Activated CD4-positive, alpha-beta T cell treated with anti-CD3 and anti-CD28 coated beads, Interleukin-2, amount 50 U/mL, for 1 hour (primary cell): ENCODE measurements at places on chromosomes 1 and 21.

DNA sequence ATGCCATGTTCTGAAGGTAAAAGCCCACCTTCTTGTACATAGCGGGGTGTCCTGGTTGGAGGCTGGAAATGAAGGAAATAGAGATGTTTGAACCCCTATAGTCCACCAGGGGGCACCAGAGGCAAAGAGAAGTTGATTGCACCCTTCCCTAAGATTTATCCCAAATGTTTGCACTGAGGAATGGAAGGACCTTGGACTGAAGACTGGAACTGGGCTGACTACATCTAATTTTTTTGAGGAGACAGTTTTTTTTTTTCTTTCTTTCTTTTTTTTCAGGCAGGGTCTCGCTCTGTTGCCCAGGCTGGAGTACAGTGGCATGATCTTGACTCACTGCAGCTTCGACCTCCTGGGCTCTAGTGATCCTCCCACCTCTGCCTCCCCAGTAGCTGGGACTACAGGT, 55.3 kb upstream of the EIF4G3 start:
- DNase-seq: peak; percentile 18

DNA sequence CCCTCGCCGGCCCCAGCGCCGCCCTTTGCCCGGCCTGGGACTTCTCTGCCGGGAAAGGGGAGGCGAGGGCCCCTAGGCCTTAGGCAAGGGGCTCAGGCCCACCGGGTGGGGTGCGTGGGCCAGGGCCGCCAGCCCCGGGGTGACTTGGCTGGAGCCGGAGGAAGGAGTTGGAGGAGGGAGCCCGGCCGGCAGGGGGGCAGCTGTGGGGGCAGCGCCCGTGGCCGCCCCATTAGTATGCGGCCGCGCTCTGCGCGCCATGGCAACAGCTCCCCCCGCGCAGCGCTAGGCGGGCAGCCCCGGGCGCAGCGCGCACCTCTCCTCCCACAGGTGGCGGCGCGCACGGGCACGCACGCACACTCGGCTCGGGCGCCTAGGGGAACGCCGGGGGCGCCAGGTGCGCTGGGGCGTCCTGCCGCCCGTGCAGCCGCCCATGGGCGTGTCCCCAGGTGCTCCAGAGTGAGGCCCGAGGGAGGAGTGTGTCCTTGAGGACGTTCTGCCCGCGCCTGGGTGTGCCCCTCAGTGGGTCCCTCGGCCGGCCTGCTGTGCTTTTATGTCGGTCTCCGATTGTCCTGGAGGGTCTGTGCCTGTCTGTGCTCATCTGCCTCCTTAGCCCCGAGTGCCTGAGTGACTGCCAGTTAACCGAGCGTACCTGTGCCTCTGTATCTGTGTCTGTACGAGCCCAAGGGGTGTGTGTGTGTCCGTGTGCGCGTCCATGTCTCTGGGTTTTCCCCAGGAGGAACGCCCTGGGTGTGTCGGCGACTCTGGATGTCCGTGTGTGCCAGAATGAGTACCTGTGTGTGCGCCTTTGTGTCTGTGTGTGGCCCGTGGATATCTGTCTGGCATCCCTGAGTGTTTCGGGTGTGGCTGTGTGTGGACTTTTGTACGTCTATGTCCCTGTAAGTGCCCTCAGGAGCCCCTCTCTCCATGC, 38.2 kb upstream of the WASF2 start:
- peak; percentile 54 for DNase-seq

DNA sequence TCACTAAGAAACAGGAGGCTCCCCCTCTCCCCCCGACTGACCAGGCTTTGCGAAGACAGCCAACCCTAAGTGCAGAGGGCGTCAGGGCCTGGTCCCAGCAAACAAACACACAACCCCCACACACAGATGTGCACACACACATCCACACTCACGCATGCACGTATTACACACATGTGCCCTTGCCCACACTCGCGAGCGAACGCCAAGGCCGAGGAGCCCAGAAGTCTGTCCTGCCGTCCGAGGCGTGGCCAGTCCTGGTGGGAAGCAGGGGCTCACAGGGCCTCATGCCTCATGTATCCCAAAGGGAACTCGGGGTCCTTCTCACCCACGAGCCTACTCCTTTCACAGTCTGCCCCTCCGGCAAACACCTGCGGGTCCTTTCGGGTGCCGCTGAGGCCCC, 2.0 kb downstream of the SDF4 start:
- no peak for DNase-seq

DNA sequence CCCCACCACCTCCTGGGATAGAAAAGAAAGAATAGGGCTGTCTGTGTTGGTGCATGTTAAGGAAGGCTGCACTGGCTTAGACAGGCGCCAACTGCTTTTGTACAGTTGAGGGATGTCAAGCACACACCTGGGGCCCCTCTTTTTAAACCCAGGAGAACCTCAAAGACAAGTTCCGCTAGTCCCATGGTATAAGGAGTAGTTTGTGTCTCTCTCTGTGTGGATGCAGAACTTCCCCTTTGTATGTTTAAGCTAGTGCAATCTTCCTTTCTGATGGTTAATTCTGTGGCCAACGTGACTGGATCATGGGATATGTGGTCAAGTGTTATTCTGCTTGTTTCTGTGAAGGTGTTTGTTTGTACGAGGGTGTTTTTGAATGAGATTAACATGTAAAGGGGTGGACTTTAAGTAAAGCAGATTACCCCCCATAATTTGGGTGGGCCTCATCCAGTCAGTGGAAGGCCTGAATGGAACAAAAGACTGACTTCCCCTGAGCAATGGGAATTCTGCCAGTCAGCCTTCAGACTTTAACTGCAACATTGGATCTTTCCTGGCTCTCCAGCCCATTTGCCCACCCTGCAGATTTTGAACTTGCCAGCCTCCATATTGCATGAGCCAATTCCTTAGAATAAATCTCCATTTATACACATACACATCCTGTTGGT, 9.5 kb upstream of the DUSP10 start:
- no peak for DNase-seq

- no peak for DNase-seq
Observed at GRCh38 chr1:100348549-100349144, 3.7 kb upstream of the CDC14A start.

GRCh38 chr1:44072204-44072603, 40.9 kb upstream of the SLC6A9 start:
- DNase-seq: no peak

DNA sequence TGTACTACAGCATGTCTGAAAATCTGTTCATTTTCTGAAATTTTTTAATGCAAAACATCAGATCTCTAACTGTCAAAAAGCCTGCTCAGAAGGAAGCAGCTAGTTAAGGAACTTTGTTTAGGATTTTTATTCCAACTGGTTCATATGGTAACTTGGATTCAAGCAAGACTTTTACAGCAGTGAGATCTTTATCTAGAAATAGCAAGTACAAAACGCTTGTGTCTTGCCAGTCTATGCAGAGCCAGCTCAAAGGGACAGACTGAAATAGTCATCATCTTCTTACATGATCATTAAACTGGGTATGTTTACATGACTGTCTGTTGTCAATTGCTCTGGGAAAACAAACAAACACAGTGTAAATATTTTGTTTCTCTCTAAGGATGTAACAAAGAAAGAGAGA, 37.6 kb downstream of the DDAH1 start:
- DNase-seq: no peak

DNA sequence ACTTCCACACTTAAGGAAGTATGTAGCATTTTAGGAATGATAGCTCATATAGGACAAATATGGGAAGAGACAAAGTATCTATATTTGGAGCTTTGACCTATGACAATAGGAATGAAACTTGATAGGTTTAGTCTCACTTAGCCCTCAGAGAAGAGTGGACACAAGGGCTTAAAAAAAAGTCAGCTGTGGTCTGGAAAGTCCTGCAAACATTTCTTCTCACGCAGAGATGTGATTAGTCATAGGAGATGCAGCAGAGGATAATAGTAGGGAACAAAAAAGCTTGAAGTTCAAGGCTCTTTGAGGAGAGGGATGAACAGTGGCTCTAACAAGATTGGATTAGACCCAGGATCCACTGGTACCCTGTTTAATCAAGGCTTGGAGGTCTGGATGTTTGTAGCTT, 14.8 kb upstream of the RNF220 start:
- DNase-seq: no peak

DNA sequence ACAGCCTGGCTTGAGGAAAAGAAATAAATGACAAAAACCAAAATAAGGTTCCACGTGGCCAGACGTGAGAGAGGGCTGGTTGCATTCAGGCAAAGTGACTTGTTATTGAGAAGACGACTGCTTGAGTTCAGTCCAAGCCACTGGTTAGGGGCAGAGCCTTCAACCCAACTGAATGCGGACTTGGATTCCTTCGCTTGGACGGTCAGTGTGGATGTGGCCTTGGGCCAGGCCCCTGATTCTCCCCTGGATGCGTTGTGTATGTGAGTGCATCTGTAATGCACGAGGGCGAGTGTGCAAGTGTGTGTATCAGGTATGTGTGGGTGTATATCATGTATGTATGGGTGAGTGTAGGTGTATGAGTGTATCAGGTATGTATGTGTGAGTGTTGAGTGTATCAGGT, 1.9 kb downstream of the PLA2G2F start:
- DNase-seq: no peak

- no peak for DNase-seq
Observed at GRCh38 chr1:22860883-22861385, 111.7 kb downstream of the LACTBL1 start.

DNA sequence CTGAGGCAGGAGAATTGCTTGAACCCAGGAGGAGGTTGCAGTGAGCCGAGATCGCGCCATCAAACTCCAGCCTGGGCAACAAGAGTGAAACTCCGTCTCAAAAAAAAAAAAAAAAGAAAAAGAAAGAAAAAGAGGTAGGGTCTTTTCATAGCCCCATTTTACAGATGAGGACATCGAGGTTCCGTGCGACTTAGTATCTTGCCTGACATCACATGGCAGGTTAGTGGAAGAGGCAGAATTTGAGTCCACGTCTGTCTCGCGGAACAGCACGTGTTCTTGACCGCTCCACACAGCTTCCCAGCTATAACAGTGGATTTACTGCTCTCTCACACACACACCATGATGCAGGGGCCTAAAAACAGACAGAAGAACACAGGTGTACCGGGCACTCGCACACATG, 1.1 kb downstream of the CTRC start:
- DNase-seq: no peak

GRCh38 chr1:47843059-47843458, 154.1 kb downstream of the TRABD2B start:
- DNase-seq: no peak

GRCh38 chr1:212118167-212118871, 82.8 kb downstream of the DTL start:
- no peak for DNase-seq

GRCh38 chr1:101316256-101316655, 79.4 kb downstream of the S1PR1 start:
- DNase-seq: no peak

DNA sequence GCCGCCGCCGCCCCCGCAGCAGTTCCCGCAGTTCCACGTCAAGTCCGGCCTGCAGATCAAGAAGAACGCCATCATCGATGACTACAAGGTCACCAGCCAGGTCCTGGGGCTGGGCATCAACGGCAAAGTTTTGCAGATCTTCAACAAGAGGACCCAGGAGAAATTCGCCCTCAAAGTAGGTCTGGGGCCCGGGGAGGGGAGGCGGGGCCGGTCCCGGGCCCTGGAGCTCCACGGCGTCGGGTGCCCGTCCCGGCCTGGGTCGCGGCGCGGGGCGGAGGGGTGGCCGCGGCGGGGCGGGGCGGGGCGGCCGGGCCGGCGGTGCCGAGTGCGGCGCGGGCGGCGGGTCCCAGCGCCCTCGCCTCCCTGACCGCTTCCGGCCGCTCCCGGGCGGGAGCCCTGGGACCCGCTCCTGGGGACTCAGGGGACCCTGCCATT, 646 bp downstream of the MAPKAPK2 start:
- peak; percentile 28 for DNase-seq

- DNase-seq: no peak
Observed at GRCh38 chr1:23578997-23579363, 19.7 kb upstream of the ID3 start.

DNA sequence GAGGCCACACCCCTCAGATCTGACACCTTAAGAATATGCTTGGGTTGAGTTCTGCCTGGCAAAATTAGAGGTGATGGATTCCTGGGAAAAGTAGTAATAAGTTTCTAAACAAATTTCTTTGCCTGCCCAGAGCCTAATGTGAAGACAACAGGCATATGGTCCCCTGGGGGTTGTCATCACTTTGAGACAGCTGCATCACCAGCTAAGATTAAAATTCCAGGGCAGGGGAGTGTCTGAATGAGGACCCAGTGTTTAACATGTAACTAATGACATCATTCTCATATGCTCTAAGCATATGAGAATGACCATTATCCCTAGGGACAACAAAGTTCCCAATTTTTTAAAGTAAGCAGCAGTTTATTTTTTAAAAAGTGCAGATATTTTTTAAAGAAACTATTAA, 432.2 kb downstream of the PCP4 start:
- no peak for DNase-seq

GRCh38 chr1:63366908-63367214, 566 bp upstream of the ALG6 start:
- no peak for DNase-seq

DNA sequence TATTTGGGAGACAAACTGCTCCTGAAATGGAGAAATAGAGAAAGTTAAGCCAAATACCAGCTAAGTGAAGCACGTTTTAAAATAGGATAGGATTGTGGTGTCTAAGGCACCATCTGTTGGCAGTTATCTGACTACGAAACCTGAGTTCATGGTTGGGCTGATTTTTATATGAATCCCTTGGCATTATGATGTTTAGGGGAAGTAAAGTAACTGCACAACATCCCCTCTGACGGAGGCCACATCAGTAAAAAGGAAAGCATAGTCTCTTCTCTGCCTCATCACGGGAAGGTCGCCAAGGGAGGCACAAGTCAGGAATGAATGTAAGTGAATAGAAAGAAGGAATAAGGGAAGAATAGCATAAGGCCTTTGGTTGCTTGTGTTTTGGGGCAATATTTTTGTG, 128.0 kb downstream of the PRRX1 start:
- DNase-seq: no peak

DNA sequence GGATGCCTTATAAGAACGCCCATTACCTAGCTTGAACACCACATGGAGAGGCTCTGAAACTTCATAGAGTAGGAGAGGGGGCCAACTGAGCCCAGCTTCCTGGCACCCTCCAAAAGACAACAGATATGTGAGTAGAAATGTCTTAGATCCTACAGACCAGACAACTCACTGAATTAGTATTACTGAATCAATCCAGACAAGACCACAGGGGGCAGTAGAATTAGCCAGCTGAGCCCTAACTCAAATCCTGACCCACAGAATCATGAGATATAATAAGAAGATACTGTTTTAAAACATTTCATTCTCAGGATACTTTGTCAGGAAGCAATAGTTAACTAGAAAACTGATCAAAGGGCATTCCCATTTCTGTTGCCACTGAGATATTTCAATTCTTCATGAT, 45.8 kb upstream of the C1orf21 start:
- no peak for DNase-seq

GRCh38 chr1:175572932-175573868, 170.2 kb downstream of the TNR start:
- DNase-seq: peak; percentile 1

GRCh38 chr21:27244352-27244751, 277.5 kb upstream of the ADAMTS5 start:
- DNase-seq: no peak

- peak; percentile 20 for DNase-seq
Observed at GRCh38 chr1:12616709-12617373, 1.2 kb downstream of the DHRS3 start.

GRCh38 chr21:44291078-44291935, 5.6 kb downstream of the AIRE start:
- no peak for DNase-seq

- no peak for DNase-seq
Observed at GRCh38 chr1:213564215-213564659, 423.5 kb upstream of the PROX1 start.
